ENCODE measurements at places on chromosomes 5 and 9.

DNA sequence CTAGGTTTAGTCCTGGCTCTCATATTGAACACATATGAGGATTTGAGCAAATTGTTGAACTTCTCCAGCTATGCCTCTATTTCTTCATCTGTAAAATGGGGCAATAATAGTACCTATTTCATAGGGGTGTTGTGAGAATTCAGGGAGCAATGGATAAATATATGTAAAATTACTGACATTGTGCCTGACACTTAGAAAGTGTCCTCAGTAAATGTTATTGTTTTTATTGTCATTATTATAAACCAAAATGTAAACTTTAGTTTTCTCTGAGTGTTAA is 101.7 kb downstream of the ANGPTL2 start:
- DNase-seq, result no peak

DNA sequence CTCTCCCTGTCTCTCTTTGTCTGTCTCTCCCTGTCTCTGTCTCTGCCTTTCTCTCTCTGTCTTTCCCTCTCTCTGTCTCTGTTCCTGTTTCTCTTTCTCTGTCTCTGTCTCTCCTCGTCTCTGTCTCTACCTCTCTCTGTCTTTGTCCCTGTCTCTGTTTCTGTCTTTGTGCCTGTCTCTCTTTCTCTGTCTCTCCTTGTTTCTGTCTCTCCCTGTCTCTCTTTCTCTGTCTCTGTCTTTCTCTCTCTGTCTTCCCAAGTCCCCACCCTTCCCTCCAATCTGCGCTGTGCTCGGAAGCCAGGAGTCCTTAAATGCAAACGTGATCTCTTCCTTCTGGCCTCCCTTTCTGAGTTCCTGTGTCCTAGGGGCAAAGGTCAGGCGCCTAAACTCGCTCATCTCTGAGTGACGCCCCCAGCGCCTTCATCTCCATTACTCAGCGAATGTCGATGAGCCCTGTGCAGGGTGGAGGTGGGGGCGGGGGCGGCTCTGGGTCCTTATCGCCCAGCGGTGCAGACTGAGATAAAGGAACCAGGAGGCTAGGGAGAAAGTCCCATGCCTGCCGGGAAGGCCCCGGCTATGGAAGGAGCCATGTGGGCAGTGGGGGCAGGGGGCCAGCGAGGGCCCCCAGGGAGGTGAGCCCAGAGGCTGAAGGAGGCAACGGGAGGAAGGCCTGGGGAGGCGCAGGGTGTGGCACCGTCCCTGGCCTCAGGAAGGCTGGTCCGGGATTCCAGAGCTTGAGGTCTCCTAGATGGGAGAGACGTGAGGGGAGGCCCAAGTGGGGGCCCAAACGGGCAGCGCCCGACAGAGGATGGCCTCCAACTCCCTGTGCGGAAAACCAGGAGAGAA is 1.5 kb upstream of the SLC6A19 start:
- no peak for DNase-seq

DNA sequence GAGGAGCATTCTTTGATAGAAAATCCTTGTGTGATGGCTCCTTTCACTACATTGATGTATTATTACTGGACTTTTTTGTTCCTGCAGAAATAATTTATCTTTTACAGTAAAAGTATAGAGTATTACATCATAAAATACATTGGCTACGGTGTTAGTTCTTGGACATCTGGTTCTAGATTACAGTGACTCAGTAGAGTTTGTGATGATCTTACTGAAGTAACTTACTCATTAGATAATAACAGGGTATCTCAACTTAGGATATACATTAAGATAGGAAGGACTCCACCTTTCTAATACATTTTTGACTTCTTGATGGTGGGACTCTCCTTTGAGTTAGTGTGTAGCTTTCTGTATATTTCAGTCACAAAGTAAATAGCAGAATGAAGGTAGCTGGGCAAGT is 59.1 kb downstream of the ZNF462 start:
- DNase-seq, result no peak

GRCh38 chr9:6686396-6686795 is 40.9 kb upstream of the GLDC start:
- DNase-seq, result no peak

- DNase-seq, result no peak
Measured at GRCh38 chr9:132037458-132037857, 42.2 kb downstream of the MED27 start.

GRCh38 chr5:135688385-135688784 is 109.6 kb upstream of the CXCL14 start:
- no peak for DNase-seq

DNA sequence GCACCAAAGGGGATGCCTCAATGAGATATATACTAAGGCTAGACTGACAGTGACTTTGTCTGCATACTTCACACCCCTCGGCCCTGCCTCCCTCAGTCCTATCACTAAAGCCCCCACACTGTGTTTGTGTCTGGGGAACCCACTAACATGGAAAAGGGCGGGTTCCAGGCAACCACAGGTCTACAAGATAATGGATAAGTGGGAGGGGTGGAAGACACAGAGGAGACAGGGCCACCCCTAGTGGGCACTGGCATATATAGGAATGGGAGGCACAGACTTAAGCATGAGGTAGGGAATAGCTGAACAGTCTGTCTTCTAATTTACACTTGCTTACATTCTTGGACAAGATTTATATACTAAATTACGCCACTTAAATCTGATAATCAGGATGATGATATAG is 74.0 kb downstream of the SLIT3 start:
- no peak for DNase-seq

GRCh38 chr9:120893611-120894307 is 16.8 kb upstream of the PHF19 start:
- peak; percentile 55 for DNase-seq

GRCh38 chr9:114608525-114608796 is 2.6 kb upstream of the TMEM268 start:
- no peak for DNase-seq

DNA sequence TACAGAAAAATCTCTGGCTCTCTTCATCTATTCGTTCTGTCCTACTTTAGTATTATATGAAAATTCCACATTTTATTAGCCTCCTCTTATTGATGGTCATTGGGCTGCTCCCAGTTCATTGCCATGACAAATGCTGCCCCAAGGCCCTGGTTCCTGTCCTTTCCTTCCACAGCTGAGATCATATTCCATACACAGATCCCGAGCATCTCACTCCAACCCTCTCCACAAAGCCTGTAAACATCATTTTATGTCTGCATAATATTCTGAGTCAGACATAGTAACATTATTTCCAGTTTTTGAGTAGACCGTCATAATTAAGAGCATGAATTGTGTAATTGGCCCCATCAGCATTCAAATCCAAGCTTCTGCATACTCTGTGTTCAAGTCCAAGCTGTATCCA is 86.3 kb downstream of the MVB12B start:
- no peak for DNase-seq

DNA sequence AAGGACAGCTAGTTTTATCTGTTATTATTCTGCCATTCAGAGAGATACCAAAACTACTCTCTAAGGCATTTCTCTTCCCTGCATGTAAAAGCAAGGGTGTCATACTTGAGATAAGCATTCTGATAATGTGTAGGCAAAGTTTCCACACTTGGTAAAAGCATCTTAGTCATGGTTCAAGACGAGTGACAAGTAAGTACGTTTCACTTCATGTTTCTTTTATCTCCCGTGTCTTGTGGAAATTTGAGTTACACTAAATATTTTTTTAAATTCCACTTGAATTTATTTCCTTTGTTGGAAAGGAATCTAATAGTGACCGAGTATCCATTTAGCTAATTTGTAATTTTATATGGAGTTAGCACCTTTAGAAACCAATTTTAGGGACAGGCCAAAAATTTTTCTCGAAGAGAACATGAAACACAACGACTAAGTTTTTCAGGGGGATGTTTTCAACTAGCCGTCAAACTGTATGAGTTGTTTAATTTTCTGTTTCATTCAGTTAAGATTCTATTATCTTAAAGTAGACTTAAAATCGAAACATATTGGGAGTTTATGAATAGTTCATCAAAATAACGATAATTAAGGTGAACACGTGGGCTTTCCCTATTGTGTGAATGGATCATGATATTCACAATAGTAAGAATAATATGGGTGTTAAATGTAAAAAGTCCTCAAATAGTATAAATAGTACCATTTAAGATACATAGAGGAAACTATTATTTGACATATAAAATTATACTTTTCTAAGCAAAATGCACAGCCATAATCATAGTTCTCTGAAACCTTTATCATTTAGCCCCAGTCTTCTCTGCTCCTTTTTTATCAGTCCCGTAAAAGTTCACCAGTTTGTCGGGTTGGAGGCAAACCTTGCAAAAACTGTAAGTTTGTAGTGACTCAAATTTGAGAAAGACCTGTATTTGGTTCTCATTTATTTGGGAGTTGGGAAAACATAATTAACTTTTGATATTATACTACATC is 1.6 kb downstream of the RFESD start:
- no peak for DNase-seq

DNA sequence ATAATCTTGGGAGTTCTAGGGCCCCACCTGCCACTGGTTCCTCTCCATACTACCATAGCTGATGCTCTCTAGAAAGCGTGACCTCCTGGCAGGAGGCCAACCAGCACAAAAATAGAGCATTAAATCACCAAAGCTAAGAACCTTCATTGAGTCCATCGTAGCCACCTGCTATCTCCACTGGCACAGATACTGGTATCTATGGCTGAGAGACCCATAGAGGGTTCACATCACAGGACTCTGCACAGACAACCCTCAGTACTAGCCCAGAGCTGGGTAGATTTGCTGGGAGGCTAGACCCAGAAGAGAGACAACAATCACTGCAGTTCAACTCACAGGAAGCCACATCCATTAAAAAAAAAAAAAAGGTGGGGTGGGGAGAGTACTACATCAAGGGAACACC is 509.1 kb downstream of the DTWD2 start:
- DNase-seq, result no peak
